ENCODE measurements at places on chromosomes 5 and 9. TPM values are rescaled to one million over a fixed set of nuclear protein-coding genes. Genes with fewer than 3 reads are reported as not detected.

DNA sequence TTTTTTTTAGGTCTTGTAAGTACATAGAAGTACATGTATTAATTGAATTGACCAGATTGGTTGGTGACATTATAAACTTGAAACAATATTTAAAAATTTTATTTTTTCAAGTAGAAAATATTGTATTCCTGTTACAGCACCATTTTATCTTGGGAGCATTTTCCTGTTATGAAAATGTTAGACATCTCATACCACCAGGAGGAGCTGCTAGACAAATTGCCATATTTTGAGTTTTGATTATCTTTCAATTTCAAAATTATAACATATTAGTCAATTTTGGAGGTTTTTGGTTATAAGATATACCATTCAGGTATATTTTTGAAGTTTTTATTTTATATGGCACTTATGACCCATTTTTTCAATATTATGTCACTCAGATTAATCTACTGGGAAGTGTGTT lies 84.4 kb downstream of the CNTLN start:
- no peak overlapping the region for H3K27ac ChIP-seq
- no peaks in the 10 kb centered on the region for H3K36me3 ChIP-seq
- no peaks in the 10 kb centered on the region for H3K27me3 ChIP-seq
- H3K4me1 ChIP-seq: no peaks in the 10 kb centered on the region
- H3K4me3 ChIP-seq: no peak overlapping the region

- peak overlapping the region; percentile 89 for H3K27ac ChIP-seq
- no peak overlapping the region for H3K4me3 ChIP-seq
- H3K36me3 ChIP-seq: no peaks in the 10 kb centered on the region
- H3K27me3 ChIP-seq: no peaks in the 10 kb centered on the region
Measured at GRCh38 chr9:133134388-133135145, 13.5 kb upstream of the RALGDS start.

FAM151B gene
- 3.4 TPM for total RNA-seq

DNA sequence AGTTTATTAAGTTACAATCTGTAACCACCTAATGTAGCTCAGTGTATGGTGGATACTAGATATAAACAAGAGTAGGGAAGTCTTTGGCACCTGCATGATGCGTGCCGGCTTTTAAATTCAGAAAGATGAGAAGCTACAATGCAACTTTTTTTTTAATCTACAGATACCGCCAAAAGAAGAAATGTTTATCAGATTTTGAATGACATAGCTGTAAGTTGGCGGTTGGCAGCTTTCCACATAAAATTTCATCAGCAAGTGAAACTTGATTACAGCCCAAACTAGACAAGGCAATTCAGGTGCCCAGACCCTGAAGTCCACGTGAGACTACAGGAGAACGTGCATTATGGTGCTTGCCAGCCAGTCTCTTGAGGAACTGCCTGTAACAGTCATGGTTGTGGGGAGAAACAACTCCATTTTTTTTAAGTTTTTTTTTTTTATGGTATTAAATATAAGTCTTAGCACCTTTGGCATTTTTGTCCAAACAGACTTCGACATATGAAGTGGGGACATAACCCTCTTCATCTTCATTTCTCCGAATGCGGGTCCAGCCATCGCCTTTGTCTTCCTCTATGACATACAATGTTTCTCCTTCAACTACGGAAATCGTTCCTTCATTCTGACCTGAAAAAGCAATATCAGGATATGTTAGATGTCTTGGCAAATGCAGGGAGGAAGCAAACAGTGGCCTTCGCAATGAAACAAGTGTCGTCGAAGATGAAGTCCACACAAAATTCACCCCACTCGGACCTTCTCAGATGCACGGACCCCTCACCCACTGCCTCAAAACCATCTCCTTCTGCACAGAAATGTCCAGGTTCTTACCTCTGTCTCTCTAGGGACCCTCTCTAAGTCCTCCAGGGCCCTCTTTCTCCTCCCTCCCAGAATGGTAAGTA lies 60.4 kb downstream of the USP20 start:
- no peak overlapping the region for H3K4me3 ChIP-seq
- no peaks in the 10 kb centered on the region for H3K27me3 ChIP-seq
- no peak for DNase-seq
- no peak overlapping the region for H3K27ac ChIP-seq
- no peaks in the 10 kb centered on the region for H3K4me1 ChIP-seq

- H3K27ac ChIP-seq: no peak overlapping the region
- no peaks in the 10 kb centered on the region for H3K36me3 ChIP-seq
- peaks cover 25% of the 10 kb centered on the region for H3K4me1 ChIP-seq
- H3K4me3 ChIP-seq: no peak overlapping the region
- no peaks in the 10 kb centered on the region for H3K27me3 ChIP-seq
- DNase-seq: peak; percentile 54
Measured at GRCh38 chr5:102627315-102627714, 127.8 kb upstream of the PAM start.

DNA sequence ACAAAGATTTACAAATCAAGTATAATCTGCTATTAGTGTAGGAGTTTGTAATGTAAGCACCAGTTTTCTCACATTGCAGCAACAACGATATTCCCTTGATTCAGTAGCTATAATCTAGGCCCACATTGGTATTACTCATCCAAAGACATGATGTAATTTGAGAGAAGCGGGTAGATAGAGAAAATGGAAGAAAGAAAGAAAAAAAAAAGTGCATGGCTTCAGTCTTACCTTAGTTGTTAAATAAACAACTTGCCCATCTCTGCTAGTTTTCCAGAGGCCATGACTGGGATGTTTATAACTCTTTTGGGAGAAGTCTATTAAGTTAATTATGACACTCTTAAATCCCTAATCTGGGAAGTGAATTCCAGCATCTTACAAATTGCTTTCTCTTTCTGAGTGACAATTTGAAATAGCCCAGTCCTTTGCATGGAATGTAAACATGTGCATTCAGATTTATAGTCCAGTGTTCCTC lies 2.8 kb downstream of the MELK start:
- H3K4me3 ChIP-seq: peak overlapping the region; percentile 48
- peaks cover 25% of the 10 kb centered on the region for H3K4me1 ChIP-seq
- H3K27ac ChIP-seq: peak overlapping the region; percentile 53
- no peaks in the 10 kb centered on the region for H3K27me3 ChIP-seq

MSANTD3 gene
- 59.3 TPM for total RNA-seq

DNA sequence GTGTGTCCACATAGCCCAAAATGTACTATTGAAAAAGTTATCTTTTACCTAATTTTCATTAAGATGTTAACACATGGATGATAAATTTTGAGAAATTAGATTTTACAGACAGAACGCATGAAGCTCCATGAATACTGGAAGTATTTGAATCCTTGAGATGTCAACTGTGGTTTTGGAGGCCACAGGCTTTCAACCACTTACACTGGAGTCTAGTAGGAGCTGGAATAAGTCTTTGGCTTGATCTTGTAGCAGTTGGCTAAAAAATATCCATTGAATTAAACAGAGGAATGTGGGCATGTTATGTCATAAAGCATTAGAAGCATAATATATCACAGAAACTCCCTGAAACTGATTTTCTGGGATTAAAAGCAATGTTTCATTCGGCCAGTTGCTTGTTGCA lies 52.9 kb downstream of the CAMK4 start:
- DNase-seq: no peak
- no peaks in the 10 kb centered on the region for H3K36me3 ChIP-seq
- H3K27ac ChIP-seq: no peak overlapping the region
- H3K27me3 ChIP-seq: no peaks in the 10 kb centered on the region
- H3K4me1 ChIP-seq: no peaks in the 10 kb centered on the region
- no peak overlapping the region for H3K4me3 ChIP-seq

- H3K36me3 ChIP-seq: no peaks in the 10 kb centered on the region
- no peak overlapping the region for H3K27ac ChIP-seq
- DNase-seq: no peak
- no peaks in the 10 kb centered on the region for H3K27me3 ChIP-seq
- H3K4me1 ChIP-seq: peaks cover 14% of the 10 kb centered on the region
Measured at GRCh38 chr5:123882319-123882964, 370.5 kb downstream of the CSNK1G3 start.

All from GM23248 (cell line).